ENCODE measurements at places on chromosomes 7 and 10.

DNA sequence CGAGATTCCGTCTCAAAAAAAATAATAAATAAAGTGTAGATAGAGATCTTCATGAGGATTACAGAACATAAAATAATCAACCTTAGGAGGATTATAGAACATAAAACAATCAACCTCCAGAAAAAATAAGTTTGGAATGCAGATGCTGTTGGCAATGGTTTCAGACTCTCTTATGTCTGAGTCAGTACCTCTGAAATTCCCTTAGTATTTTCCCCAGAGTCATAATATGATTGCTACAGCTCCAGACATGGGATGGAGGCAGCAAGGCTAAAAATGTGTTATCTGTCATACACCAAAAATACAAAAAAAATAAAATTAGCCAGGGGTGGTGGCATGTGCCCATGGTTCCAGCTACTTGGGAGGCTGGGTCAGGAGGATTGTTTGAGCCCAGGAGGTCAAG lies 22.2 kb downstream of the CADPS2 start:
- DNase-seq = no peak

GRCh38 chr10:92657024-92657423 lies 32.7 kb upstream of the HHEX start:
- no peak for DNase-seq

GRCh38 chr7:39465055-39465929 lies 100.9 kb upstream of the YAE1 start:
- DNase-seq = peak; percentile 2

DNA sequence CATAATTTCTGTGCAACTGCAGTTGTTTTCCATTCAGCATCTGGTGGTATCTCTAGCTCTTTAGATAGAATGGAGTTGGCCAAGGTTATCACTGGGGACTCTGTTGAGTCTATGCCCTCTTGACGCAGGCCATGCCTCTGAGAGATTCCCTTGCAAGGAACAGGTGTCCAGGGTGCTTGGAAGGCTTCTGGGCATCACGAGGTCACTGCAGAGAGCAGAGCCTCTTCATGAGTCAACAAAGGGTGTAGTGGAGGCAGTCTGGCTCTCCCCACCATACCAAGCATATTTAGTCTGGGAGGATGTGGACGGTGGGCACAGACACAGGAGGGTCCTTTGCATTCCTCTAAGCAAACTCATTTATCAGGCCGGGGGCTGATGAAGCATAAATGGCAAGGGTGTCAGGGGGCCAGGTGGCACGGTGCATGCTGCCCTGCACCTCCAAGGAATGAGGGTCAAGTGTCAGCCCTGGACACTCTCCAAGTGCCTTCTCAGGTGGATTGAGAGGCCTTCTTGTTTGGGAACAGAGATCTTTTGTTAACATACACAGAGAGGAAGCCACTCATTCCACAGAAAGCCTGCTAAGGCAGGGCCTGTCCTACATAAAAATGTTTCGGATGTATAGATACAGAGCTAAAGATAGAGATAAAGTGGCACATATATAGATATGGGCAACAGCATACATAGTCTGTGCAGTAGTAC lies 328.6 kb downstream of the INHBA start:
- no peak for DNase-seq

DNA sequence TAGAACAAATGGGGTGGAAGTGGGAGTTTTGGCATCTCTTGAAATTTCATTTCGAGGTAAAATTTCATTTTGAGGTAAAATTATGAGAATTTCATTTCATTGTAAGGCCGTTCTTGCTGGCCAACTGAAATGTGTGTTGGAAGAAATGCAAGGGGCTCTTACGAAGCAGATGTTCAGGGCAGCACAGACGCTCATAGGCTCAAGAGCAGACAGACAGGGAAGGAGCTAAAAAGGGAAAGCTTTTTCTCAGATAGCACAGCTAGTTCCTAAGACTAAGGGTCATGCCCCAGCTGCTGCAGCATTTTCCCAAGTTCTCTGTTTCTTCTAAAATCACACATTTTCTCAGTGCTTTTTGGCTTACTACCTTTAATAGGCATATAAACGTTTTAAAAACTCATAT lies 65.1 kb upstream of the SFMBT2 start:
- no peak for DNase-seq

GRCh38 chr10:76547352-76547972 lies 1090.1 kb downstream of the KCNMA1 start:
- no peak for DNase-seq

GRCh38 chr10:45001381-45002148 lies 842 bp downstream of the ZNF22 start:
- peak; percentile 29 for DNase-seq

DNA sequence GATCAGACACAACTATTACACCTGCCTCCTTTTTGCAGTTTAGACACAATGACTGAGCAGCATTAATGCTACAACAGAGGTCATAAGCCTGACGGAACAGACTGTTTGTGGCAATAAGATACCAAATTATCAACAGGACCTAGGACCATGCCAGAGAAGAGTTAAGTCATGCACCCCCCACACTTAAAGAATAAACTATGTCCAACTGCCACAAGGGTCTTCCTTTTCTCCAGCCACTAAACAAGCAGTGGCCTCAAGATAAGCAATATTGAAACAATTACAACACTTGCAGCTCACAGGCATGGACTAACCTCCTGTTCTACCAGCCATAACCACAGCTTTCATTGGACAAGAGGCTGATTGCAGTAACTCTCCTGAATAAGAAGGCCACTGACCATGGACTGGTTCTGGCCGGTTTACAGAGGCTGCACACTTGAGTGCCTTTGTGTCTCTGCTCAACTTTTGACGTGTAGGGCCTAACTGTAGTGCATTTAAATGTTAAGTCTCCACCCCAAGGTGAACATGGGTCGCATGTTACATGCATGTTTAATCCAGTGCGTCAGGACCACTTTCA lies 104.4 kb downstream of the STRA8 start:
- DNase-seq = no peak

GRCh38 chr10:11063856-11064255 lies 46.2 kb downstream of the CELF2 start:
- DNase-seq = no peak

GRCh38 chr10:110885932-110886674 lies 14.4 kb downstream of the PDCD4 start:
- no peak for DNase-seq

GRCh38 chr7:1990001-1990670 lies 242.6 kb downstream of the MAD1L1 start:
- no peak for DNase-seq

- DNase-seq = no peak
Measured at GRCh38 chr7:2198760-2199159, 34.0 kb downstream of the MAD1L1 start.

DNA sequence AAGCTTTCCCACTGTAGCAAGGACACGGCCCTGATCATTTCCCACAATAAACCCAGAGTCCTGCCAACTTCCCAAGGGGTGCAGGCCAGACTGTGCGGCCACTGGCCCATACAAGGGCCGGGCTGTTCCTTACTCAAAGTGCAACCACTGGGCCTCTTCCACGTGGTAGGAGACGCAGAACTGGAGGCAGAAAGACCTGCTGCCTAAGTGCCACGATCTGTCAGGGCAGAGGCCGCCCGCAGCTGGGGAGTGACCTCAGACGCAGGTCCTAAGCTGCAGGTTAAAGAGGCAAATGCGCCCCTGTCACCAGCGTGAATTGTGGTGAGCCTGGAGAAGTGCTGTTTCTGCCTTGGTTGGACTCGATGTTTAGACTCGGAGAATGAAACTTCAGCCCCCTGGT lies 26.2 kb downstream of the GPER1 start:
- no peak for DNase-seq

GRCh38 chr10:80713398-80713928 lies 175.8 kb downstream of the SH2D4B start:
- DNase-seq = no peak

GRCh38 chr7:90412458-90413184 lies 9.4 kb downstream of the CLDN12 start:
- DNase-seq = no peak

DNA sequence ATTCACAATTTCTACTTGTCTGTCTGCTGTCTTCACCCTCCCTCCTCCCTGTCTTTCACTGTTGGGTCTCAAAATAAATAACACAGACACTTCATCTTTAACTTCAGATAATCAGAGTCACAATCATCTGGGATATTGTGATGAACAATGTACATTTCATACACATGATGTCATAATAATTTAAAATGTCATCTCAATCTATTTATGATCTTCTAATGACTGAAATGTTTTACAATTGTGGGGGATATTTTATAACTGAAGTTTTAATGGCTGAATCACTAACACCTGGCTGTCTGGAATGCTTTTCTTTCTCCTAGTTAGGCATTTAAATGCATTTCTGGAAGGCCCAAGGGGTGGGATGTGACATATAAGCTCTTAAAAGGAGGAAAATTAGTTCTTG lies 859.8 kb downstream of the LRMDA start:
- DNase-seq = no peak

- no peak for DNase-seq
Measured at GRCh38 chr7:117791877-117792780, 81.1 kb downstream of the CTTNBP2 start.

DNA sequence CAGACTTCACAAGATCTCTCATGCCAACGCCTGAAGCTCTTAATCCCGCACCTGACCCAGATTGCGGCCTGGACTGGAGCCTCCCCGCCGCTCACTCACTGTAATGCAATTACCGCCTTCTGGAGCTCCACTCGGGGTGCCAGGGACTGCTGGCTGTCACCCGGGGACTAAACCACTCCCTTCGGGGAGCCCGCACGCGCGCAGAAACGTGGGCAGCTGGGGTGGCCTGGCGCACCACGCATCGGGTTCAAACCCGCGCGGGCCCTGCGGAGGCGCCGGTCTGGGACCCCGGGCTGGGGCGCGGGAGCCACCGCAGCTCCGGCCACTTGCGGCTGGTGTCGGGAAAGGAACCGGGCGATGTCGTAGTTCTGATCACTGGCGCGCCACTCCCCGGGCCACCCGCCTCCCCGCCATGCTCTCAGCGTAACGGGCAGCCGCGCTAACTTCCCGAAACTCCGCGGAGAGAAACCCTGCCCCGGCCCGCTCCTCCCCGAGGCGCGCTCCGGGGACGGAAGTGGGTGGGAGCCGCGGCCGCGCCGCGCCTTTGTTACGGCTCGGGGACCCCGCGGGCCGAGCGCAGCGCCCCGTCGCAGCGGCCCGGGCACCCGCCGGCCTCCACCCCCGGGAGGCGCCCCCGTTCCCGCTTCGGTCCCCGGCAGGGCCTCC lies 100.3 kb upstream of the SVIL start:
- DNase-seq = peak; percentile 48

DNA sequence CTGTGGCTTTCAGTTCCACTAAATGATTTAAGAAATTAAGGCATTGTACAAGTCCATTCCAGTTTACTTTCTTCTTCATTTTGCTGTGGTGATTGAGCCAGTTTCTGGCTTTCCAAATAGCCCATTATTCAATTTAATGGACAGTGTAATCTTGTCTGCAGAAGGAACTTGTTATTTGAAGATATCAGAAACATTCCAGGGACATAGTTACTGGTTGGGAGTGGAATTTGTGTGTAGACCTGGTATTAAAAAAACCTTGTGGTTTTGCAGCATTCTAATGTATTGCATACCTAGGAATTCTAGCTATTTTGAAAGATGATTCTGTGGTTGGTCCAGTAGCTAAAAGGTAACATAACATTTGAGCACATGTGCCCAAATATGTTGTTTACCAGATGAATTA lies 72.2 kb downstream of the MCU start:
- DNase-seq = no peak

DNA sequence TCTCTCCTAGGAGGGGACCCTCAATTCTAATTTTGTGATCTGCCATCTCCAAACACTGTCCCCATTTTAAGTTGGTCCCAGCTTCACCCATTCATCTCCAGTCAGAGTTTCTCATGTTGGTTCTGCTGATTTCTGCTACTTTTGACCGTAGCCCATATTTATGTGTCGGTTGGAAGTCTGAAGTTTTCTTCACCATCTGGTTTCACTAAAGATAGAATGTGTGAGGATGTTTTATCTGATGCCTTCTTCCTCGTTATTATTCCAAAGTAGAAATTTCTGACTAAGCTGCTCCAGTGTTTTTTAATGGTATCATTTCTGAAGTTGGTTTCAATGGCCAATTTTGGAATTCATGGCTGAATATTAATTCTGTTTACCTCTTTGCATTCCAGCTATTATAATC lies 21.3 kb upstream of the IFIT2 start:
- no peak for DNase-seq

DNA sequence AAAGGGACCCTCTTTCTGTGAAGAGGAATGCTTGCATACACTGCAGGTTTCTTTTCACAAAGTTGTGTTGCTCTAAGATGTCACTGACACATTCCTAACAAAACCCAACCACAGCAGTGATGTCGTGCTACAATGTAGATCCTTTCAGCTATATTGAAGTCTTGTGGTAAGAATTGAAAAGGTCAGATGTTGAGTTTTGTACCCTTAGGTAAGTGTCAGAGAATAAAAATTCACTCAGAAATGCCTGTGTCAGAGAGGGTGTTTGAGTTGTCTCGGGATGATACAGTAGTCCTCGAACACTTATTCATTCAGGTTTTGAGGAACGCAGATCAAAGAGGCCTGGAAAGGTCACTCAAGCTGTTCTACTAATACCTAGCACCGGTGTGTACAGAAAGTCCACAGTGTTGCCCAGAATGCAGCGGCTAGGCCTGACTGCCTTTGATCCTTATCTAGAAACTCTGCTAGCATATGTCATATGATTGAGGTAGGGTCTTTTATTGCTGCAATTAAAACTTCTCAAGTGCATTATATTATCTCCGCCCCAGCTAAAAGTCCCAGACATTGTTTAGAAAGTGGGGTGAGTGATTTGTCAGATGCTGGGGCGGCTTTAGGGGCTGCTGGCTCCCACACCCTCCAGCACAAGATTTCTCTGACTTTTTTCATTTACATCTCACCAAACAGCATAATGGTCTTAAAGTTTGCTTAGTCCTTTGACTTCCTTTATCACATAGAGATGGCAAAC lies 26.0 kb downstream of the RNF32 start:
- no peak for DNase-seq

GRCh38 chr10:67969875-67970274 lies 85.4 kb downstream of the SIRT1 start:
- DNase-seq = no peak

DNA sequence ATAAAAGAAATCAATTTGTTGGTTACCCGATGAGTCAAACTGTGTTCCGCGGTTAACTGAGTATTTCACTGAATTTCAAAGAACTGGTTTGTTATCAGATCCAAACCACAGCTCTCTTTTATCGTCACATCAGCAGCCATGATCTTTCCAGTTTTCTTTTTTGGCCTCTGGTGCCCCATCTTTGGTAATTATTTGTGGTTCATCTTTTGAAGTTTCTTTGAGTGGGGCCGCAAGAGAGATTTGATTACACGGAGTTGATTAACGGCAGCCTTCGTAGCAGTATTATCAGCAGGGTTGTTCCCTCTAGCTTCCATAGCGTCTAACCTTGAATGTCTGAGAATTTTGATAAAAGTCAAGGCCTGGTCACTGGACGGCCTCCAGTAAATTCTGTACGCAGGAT lies 154.9 kb upstream of the TNRC18 start:
- DNase-seq = no peak

DNA sequence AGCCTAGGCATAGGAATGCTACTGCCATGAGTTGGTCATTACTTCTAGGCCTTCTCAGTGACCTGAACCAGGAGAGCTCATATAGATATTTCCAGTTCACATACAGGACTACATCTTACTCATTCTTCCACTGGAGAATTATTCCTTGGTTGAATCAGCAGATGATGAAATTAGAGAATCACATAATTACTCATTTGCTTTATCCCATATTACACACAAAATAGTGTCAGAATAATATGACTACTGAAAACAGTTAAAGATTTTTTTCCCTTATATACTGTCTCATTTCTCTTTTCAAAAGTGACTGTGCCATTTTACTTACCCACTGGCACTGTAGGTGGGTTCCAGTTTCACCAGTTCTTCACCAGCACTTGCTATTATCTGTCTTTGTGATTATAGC lies 18.5 kb downstream of the BMS1 start:
- no peak for DNase-seq
